ENCODE measurements at places on chromosomes 2 and 18.
A peak's percentile ranks its signal among the peaks of the same experiment; 100 is the strongest.

- DNase-seq, result no peak
Measured at GRCh38 chr18:37553633-37554398, 11.8 kb downstream of the CELF4 start.

- DNase-seq, result no peak
Measured at GRCh38 chr2:137700681-137701080, 263.6 kb upstream of the HNMT start.

DNA sequence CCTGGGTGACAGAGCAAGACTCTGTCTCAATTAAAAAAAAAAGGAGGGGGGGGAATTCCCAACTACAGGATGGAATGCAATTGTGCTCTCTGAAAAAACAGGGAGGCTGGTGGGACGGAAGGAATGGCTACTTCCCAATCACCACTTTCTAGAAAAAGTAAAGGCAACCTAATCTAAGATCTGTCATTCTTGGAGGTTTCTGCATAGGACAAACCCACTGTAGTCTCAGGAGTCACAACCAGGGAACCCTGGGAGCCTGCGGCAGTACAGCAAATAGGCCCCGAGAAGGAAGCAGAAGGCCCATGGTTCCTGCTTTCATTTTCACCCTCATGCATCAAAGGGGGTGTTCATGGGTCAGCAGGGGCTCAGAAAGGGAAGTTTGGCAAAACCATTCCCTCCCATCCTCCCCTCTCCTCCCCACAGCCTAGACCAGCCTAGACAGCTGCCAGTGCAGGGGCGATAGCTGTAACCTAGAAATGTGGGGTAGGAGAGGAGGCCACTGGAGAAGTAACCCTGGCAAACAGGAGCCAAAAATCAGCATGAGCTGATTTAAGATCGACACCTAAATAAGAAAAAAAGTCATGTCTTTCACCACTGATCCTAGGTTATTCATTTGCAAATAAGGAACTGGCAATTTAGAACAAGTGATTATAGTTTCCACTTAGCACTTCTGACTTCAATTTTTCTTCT is 48.0 kb downstream of the TRABD2A start:
- peak; percentile 48 for DNase-seq

DNA sequence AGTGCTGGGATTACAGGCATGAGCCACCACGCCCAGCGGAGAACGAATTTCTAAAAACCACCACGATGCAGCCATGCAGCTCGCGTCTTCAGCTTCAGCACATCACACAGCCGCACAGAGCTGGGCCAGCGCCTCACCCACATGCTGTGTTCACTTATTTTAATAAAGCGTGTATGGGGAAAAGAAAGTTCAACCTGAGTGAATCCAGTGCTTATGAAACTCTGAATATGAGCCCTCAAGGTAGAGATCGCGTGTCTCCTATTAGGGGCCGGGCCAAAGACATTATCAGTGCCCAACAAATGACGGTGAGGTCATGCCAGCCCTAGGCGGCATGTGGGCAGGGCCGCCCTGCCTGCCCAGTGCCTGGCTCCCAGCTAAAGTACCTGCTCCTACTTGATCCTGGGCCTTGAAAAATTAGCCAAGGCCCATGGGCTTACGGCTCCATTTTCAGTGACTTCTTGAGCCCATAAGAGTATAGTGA is 44.3 kb downstream of the SPRED2 start:
- no peak for DNase-seq

- DNase-seq, result no peak
Measured at GRCh38 chr2:137928547-137929518, 35.4 kb upstream of the HNMT start.

- DNase-seq, result no peak
Measured at GRCh38 chr2:128978212-128978611, 659.5 kb upstream of the HS6ST1 start.

DNA sequence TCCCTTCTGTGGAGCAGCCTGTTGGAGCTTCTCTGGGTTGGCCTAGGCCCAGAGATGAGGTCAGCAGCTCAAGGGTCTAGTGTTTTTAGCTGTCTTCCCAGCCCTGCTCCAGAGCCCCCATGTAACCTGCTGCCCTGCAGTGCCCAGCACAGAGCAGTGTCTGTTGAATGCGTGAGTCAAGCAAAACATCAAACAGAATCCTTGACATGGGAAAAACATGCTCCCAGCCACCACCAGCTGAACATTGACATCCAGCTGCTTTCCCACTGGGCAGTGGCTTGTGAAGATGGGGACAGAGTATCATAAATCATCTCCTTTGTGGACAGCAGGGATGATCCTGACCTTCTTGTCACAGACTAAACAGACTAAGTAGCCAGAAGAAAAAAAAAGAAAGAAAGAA is 22.6 kb downstream of the IMPA2 start:
- DNase-seq, result no peak

DNA sequence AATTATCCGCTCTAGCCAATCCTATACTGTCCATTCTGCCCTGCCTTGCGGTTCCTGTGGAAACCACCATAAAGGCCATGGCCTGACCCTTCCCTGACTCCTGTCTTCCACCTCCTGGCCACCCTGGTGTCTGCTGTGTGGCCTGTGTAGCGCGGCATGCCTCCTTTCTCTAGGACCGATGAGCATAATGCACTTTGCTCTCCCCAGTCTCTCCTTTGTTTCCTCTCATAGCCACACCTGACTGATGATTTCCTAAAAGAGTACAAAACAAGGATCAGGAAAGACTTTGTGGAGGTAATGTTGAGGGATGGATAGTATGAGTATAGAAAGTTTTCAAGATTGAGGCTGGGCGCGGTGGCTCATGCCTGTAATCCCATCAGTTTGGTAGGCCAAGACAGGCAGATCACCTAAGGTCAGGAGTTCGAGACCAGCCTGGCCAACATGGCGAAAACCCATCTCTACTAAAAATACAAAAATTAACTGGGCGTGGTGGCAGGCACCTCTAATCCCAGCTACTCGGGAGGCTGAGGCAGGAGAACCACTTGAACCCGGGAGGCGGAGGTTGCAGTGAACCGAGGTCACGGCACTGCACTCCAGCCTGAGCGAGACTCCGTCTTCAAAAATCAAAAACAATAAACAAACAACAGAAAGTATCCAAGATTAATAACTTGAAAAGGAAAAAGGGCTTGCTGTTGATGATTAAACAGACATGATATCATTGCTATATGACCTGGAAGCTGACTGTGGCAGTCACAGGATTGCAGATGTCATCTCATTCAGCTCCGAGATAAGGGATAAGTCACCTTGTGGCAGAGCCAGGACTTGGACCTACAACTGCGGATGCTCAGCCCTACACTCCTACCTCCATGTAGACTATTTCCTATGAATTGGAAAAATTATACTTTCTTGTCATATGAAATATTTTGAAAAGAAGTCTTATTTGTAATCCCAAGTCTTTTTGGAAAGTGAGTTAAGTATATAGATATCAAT is 16.6 kb downstream of the SOWAHC start:
- no peak for DNase-seq

- no peak for DNase-seq
Measured at GRCh38 chr2:104915107-104915793, 61.3 kb downstream of the POU3F3 start.

DNA sequence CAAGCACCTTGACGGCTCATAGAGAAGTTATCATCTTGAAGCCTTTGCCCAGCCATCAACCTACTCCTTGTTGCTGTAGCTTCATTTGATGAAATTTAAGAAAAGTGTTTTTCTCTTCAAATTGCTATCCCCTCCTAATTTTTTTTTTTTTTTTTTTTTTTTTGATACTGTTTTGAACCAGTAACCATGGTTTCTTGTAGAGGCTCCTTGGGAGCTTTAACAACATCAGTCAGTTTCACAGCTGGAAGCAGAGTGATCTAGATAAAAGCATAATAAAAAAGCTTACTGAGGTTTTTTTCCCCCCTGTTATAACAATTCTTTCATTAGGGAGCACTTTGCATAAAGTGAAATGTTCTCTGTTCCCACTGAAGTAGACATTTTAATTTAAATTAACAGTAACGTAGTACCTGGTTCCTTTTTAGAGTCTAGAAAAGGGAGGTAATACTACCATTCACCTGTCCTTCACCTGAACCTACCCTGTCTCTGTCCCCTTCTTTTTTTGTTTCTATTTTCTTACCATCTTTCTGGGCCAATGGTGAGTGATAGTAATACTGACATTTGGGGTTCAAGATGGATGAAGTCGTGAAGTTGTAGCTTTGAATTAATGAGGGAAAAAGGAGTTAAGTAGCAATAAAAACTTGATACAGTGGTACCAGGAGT is 101.5 kb downstream of the NCOA1 start:
- no peak for DNase-seq

- DNase-seq, result peak; percentile 2
Measured at GRCh38 chr2:240224676-240225075, 84.2 kb upstream of the OTOS start.

- DNase-seq, result no peak
Measured at GRCh38 chr2:155842103-155842502, 490.4 kb downstream of the NR4A2 start.

- no peak for DNase-seq
Measured at GRCh38 chr2:176999301-176999700, 213.3 kb upstream of the HNRNPA3 start.

DNA sequence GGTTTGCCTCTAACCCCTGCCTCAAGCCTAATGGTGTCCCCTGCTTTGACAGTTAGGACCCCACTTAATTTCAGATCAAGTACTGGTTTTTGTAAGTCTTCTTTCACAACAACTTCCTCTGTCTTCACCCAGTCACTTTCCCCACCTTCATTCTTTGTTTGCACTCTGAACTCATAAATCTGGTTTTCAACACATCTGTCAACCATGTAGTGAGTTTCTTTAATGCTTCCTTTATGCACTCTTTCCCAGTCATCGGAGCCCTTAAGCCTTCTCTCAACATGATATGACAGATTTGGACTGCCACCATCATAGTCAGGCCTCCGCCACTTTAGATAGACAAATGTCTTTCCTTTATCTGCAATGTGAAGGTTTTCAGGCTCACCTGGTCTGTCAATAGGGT is 109.1 kb downstream of the PLEKHA3 start:
- no peak for DNase-seq

DNA sequence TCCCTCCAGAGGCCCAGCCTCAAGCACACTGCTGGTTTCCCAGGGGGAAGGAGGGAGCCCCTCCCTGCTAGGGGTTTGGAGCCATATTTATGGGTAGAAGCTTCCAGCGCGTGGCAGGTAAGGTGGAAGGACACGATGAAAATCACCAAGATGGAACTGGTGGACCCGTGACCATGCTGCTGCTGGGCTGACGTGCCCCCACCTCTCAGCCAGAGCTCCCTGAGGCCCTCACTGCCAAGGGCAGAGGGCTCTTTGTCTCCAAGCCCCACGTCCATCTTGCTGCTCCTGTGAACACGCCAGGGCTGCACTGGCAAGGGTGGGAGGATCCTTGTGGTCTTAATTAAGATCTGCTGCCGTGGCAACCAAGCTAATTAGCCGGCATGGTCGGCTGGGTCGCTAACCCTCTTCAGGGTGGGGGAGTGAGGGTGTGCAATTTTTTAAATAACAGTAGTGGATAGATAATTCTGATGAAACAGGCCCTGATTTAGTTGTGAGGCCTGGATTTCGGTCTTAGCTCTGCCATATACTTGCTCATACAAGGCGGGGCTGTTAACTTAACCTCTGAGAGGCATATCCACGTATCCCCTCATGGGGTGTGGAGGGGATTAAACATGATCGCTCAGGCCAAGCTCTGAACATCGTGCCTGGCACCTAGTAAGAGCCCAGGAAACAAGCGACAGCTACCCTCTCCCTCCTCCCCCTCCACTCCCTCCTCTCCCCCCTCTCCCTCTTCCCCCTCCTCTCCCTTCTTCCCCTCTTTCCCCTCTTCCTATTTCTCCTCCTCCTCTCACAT is 232.8 kb downstream of the CELF4 start:
- no peak for DNase-seq

- no peak for DNase-seq
Measured at GRCh38 chr2:190911813-190912212, 31.2 kb downstream of the GLS start.

DNA sequence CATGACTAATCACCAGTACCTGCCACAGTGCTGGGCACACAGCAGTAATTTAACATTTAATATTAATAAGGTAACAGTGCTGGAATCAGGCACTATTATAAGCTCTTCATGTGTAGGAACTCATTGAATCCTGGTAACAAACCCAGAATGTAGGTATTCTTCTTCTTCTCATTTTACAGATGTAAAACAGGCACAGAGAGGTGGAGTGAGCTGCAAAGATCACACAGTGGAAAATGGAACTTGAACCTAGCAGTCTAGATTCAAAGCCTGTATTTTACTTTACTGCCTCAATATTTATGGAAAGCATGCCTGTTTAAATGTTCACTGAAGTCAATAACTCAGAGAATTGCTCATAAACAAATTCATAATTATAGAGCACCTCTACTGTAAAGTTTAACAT is 3.7 kb upstream of the VAPA start:
- no peak for DNase-seq

GRCh38 chr2:148914463-148914862 is 39.4 kb downstream of the KIF5C start:
- DNase-seq, result no peak

DNA sequence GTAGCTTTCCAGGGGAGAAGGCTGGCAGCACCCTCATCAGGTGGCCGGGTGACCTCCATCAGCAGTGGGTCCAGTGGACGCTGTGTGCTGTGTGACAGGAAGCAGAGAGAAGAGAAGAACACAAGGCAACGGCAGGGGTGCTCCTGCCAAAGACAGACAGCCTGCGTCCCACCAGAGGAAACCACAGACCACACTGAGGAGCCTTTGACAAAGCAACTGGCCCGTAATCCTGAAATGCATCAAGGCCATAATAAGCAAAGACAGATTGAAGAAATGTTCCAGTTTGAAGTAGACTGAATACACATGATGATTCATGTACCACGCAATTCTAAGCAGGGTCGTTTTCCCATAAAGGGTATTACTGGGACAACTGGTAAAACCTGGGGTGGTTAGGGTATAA is 172.4 kb downstream of the FBXO15 start:
- DNase-seq, result peak; percentile 26

GRCh38 chr2:68157002-68157401 is 686 bp upstream of the PNO1 start:
- no peak for DNase-seq

DNA sequence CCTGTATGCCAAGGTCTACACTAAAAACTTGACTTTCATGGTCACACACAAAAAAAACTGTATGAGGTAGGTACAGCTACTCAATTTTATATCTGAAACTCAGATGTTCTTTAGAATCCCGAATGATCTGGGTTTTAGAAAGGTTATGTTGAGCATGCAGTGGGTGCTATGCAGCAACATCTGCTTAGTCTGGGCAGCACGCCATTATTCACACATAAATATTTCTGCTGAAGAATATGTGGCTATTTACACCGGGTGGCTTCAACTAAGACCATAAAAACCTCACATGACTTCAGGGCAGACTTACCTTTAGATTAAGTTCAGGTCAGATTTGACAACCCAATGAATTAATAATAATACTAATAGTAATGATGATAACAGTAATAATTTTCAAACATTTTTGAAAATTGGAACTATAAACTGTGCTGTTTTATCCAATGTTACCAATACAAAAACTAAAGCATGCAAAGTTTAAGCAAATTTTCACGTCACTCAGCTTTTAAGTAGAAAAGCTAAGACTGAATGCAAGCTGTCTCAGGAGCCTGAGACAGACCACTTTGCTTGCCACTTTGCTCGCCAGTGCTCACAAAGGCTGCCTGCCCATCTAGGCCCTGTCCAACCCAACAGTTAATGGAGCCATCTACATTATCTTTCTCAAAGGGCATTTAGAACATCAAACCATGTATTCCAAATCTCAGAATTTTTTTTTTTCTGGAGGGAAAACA is 292.0 kb downstream of the CNTNAP5 start:
- no peak for DNase-seq

- no peak for DNase-seq
Measured at GRCh38 chr2:191151331-191151730, 537 bp upstream of the STAT4 start.
